ENCODE measurements at places on chromosomes 1 and 21.

DNA sequence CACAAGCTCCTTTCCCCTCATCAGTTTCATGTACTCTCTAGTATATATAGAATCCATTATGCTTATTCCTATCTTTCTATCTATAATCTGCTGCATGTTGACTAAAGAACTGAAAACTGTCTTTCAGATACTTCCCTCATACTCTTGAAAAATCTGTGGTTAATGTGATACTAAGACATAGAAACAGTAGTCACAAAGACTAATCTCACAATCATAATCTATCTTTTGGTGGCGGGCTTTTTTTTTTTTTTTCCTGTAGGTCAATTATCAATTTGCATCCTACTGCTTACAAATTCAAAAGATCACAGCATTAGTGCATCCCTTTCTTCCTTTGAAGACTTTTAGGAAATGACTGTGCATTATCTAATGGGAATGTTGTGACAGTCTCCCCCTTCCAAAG, 4.7 kb downstream of the UBR4 start:
- DNase-seq, result no peak

DNA sequence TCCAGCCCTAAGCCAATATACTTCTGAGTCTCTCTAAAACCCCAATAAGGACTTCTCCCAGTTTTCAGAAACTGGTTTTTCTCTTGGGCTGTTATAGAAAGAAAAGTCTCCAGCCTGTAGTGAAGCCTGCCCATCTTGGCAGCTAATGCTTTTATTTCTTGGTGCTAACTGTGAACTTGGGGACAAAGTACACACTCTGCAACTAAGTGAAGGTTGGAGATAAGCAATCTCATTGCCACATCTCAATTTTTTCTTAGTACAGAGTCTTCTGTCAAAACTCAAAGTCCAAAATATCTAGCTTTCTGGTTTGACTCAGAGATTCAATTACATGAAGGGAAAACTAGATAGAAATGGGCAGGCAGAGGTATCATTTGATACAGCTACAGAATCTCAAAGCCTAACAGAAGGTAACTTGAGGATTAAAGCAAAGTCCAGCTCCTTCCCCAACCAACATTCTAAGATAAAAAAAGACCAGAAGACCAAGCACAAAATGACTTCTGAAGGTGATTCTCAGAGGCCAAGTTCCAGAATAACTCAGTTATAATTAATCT, 14.0 kb downstream of the AK2 start:
- no peak for DNase-seq

DNA sequence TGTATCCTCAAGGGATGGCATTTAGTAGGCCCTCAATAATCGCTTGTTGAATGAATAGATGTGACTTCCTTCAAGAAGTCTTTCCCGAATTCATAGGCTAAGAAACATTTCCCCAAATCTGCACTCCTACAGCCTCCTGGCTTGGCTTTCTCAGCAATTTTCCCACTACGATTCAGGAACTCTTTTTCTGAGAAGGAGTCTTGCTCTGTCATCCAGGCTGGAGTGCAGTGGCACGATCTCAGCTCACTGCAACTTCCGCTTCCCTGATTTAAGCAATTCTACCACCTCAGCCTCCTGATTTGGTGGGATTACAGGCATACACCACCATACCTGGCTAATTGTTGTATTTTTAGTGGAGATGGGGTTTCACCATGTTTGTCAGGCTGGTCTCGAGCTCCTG, 37.9 kb upstream of the IFFO2 start:
- DNase-seq, result no peak

DNA sequence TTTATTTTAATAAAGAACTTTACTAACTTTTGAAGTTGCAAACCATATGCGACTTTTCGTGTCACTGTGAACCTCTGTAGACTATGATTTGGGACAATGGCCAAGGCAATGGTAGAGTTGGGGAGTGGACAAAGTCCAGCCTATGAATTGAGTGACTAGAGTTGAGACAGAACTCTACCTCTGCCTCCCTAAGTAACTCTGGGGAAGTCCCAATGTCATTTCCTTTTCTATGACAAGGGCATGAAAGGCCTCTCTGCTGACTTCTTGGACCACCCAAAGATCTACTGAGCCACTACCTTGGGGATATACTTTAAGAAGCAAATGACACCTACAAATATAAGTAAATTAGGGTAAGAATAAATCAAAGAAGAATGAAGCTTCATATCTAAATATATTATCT, 19.3 kb downstream of the BEND5 start:
- no peak for DNase-seq

All from NCI-H2107 (cell line).